ENCODE measurements at places on chromosomes 13 and 19. TPM values are rescaled to one million over a fixed set of nuclear protein-coding genes. Genes with fewer than 3 reads are reported as not detected.

The C19orf67 gene
- total RNA-seq = not detected

The ZNF433 gene
- 3.4 TPM for total RNA-seq

The BEST2 gene
- not detected for total RNA-seq

The IFNL1 gene
- not detected for total RNA-seq

The F2RL3 gene
- 0.07 TPM for total RNA-seq

The MEIS3 gene
- total RNA-seq = 50.3 TPM

The PRR36 gene
- not detected for total RNA-seq

The TEX101 gene
- total RNA-seq = not detected

The TPTE2 gene
- not detected for total RNA-seq

The PEAK3 gene
- not detected for total RNA-seq

The SIGLEC11 gene
- total RNA-seq = not detected

The ADGRE2 gene
- 0.13 TPM for total RNA-seq
